ENCODE measurements at places on chromosomes 1 and 21.

DNA sequence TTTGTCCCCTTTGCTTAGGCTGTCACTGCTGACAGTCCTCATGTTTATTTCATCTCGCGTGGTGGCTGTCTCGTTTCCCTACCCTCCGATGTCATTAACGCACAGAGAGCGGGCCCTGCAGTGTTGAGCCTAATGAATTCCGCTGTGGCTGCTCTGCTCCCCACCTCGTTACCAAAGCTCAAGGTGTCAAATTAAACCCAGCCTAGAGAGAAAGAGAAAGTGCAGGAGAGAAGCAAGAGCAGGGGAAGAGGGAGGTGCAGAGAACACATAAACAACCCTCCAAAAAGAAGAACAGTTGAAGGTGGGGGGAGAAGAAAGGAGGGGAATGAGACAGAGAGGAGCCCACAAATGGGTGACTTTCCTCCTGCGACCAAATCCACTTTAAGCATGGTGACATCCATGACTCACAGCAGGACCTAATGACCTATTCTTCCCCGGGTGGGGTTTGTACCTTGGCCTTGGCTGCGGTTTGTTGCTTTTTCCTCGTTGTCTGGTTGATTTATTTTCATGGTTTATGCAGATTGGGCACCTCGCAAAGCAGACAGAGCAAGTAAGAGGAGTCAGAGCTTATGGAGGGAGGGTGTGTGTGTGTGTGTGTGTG lies 92.5 kb downstream of the PBX1 start:
- DNase-seq, result peak; percentile 17

DNA sequence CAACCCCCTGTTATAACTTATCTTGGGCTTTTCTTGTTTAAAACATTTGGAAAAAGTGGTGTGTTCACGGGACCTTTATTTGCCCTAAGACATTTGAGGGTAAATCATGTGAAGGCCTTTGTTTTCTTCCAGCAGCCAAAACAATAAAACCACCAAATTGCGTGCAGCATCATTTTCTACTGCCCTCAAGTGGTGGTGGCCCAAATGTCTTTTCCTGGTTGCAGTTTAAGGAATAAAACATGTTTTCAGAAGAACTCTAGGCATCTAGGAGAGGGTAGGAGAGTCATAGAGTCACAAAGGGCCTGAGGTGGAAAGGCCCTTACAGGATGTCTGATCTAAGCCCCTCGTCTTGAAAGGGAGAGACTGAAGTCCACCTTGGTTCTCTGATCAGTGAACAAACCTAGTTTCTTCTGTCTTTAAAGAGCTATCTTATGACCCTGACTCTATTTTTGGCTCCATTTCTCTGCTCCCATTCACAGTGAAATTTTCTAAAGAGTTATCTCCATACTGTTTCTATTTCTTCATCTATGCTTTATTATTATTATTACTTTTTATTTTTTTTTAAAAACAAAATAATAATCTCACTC lies 16.0 kb upstream of the EPS15 start:
- no peak for DNase-seq

GRCh38 chr1:8980656-8981055 lies 35.0 kb downstream of the CA6 start:
- no peak for DNase-seq

DNA sequence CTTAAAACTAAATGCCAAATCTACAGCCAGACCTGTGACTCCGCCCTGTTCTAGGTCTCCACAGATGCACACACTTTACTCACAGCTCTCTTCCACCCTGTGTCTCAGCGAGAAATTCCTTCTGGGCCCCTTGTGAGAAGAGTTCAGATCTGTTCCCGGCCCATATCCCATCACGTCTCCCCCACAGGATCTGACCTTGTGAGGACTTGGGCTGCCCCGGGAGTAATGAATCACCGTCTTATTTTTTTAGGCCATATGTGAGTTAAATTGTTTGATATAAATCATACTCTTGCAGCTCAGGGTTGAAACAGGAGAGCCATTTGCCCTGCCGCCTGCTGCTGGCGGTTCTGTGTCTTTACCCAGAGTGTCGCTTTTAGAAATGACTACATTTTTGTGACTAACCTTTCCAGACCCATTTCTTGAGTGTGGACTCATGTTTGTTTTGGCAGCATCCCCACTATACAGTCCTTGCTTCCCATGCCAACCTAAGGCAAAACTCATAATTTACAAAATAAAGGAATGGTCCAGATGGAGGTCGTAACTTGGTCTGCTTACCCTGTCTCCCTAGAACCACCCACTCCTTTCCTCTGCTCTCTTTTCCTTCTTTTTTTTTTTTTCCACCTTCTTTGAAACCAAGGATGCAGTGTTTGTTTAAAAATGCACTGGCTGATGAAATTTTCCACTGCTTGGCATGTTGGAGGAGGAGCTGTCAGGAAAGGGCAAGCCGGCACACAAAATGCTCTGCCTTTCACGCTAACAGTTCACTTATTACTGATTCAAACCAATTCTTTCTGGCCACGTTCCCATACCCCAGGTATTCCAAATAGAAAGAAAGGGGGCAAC lies 98.0 kb upstream of the C1orf105 start:
- no peak for DNase-seq

GRCh38 chr1:211174375-211174774 lies 40.4 kb upstream of the KCNH1 start:
- no peak for DNase-seq

- DNase-seq, result peak; percentile 90
Observed at GRCh38 chr1:28199328-28200233, 23.1 kb upstream of the PTAFR start.

GRCh38 chr1:242147096-242147976 lies 148.4 kb upstream of the MAP1LC3C start:
- no peak for DNase-seq

- no peak for DNase-seq
Observed at GRCh38 chr1:5921129-5921528, 71.1 kb downstream of the NPHP4 start.

- no peak for DNase-seq
Observed at GRCh38 chr1:200367841-200368534, 41.8 kb downstream of the ZNF281 start.

- DNase-seq, result no peak
Observed at GRCh38 chr1:220012259-220012658, 34.0 kb downstream of the EPRS1 start.

GRCh38 chr1:27284425-27285273 lies 37.3 kb upstream of the TMEM222 start:
- peak; percentile 77 for DNase-seq

- DNase-seq, result no peak
Observed at GRCh38 chr1:20903437-20903836, 116.3 kb upstream of the HP1BP3 start.

- no peak for DNase-seq
Observed at GRCh38 chr21:39601187-39601928, 11.4 kb upstream of the B3GALT5 start.

DNA sequence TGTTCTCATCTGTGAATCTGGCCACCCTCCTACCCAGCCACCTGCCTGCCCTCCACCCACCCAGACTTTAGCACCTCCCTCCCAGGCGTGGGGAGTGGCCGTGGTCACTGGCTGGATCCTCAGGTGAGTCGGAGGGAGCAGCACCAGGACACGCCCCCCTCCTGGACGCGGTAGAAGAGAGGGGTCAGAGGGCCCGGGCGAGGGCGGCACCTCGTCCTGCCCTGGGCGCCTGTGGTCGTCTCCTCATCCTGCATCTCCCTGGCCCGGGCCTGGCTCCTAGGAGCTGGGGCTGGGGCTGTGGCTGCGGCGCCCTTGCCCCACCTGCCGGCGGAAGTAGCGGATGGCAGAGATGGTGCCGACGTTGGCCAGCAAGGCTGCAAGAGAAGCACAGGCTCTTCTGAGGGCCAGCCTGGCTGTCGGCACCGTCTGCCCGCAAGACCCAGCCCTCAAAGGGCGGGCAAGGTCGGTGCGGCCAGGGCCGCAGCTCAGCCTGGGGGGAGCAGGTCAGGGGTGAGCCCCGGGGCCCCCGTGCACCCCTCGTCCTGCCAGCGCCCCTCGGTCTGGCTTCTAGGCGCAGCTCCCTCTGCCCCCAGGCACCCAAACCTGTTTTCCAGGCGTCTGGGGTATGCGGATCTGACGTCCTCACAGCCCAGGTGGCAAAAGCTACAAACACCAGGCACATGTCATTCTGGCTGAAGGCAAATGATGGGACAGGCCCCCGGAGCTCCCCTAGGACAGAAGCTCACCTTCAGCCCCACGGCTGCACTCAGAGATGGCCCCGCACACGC lies 5.8 kb downstream of the PERM1 start:
- peak; percentile 71 for DNase-seq

DNA sequence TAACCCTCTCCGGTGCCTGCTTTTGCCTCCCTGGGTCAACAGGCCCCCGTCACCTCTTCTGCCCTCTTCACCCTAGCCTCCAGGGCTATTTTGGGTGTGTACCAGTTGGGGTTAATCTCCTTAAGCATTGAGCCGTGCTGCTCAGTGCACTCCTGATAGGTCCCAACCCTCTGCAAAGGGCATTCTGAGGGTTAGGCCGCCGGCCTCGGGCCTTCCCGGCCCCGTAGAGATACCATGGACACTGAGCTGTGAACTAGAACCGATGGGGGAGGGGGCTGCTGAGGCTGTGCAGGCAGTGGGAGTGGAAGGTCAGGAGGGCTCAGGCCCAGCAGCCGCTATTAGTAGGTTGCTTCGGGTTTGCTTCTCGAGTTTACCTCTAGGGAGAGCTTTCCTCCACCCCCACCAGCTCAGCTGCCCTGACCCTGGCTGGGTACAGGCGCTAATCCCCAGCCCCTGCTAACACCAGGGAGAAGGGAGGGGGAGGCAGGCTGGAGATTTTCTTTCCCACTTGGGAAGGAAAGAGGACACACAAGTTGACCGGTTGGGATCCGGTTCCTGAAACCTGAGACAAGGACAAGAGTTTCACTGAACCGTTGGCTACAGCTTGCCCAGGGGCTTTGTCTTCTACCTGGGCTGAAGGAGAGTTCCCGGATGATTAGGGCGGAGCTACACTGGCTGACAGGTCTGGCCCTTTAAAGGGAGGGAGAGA lies 4.8 kb downstream of the LMOD1 start:
- no peak for DNase-seq

- DNase-seq, result no peak
Observed at GRCh38 chr1:18417316-18418269, 63.1 kb upstream of the KLHDC7A start.

GRCh38 chr1:167638064-167638463 lies 8.0 kb downstream of the RCSD1 start:
- DNase-seq, result no peak

DNA sequence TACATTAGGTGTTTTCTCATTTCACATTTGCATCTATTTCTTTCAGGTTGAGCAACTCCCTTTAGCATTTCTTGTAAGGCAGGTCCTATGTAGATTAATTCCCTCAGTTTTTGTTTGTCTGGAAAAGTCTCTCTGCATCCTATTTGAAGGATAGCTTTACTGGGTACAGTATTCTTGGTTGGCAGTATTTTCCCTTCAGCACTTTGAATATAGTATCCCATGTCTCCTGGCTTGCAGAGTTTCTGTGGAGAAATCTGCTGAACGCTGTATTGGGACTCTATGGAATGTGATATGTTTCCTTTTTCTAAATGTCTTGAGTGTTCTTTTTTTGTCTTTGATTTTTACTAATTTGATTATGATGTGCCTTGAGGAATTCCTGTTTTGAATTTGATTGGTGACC lies 28.9 kb upstream of the FAM163A start:
- no peak for DNase-seq

GRCh38 chr1:41003127-41003639 lies 18.3 kb downstream of the SLFNL1 start:
- no peak for DNase-seq

DNA sequence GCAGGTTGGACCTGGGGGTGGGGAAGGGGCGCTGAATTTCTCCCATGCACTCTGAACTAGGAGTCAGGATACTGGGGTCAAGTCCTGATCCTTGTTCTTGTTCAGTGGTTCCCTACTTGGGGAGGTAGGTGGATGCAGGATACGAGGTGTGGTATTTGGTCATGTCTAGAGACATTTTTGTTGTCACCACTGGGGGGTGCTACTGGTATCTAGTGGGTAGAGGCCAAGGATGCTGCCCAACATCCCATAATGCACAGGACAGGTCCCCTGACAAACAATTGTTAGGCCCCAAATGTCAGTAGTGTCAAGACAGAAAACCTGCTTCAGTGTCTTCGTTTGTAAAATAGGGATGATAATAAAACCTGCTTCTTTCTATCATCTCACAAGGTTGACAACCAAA lies 259.0 kb upstream of the FOXD3 start:
- DNase-seq, result no peak

DNA sequence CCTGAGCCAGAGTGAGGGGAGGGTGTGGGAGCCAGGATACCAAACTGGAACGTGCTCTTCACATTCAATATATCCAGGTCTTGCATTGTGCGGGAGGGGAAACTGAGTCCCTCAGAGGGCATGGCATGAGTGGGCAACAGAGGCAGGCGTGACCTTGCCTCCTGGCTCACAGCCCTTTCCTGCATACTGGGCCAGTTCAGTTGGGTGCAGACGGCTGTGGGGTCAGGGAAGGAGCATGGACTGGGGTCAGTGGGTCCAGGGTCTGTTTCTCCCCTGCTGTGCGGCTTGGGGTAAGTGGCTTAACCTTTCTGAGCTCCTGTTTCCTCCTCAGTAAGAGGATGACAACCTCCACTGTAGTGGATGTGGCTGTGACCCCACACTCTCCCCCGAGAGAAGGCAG lies 16.6 kb downstream of the SERINC2 start:
- no peak for DNase-seq

DNA sequence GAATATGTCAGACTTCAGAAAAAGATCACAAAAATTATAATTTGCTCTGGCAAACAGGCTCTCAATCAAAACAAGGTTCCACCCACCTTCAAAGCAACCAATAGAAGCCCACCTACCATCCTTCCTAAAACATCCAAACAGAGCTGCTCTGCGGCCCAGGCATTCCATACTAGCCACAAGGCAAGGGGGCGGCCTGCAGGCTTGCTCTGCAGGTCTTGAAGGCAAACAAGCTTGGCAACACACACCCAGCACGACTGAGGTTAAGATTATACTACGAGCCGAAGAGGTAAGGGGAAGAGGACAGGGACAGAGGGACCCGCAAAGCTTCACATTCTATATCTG lies 207.3 kb downstream of the SLC45A1 start:
- no peak for DNase-seq

All from stimulated activated naive CD8-positive, alpha-beta T cell treated with anti-CD3 and anti-CD28 coated beads, Interleukin-15, amount 100 ng/mL, for 72 hours (primary cell).